ENCODE measurements at places on chromosomes 5 and 9.

- DNase-seq, result no peak
Measured at GRCh38 chr5:71925608-71926091, 181.6 kb upstream of the MAP1B start.

- DNase-seq, result no peak
Measured at GRCh38 chr9:34555936-34556525, 33.2 kb upstream of the ENHO start.

DNA sequence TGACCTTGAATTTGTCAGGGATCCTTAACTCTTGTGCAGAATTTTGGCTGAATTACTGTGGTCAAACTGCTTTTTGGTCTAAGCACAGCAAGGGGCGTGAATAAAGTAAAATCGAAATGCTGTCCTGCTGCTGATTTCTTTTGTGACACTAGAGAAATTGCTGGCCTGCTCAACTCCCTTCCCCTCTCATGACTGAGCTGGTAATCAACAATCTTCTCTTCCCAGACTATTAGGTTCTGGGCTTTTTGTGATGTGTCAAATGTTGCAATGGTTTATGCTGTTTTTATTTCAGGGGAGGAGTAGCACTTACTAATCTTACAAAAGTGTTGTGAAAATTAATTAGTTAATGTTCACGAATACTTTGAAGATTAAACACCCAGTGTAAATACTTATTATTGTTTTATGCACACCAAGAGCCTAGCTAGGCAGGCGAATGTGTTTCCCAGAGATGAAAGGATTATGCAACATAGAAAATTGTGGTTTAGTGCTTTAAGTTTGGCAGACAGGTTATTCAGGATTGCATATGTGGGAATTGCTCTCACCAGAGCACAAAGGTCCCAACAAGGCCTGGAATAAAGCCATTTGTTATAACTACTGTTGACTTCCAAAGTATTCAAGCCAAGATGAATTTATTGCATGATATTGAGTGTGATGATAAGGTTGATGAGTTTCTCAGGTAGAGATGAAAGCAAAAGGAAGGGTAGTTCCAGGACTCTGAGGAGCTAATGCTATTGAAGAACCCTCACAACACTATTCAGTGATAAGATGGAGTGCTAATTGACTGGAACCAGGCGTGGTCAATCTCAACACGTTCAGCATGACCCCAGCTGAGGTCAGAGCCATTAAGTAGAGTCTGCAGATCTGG, 280.7 kb upstream of the ZNF608 start:
- DNase-seq, result peak; percentile 24

- DNase-seq, result no peak
Measured at GRCh38 chr5:167982-168660, 23.2 kb upstream of the LRRC14B start.

GRCh38 chr9:21993893-21994555, at the start of gene CDKN2A:
Gene CDKN2A, minus strand, starts transcription at chr9:21994392.
- peak; percentile 62 for DNase-seq

DNA sequence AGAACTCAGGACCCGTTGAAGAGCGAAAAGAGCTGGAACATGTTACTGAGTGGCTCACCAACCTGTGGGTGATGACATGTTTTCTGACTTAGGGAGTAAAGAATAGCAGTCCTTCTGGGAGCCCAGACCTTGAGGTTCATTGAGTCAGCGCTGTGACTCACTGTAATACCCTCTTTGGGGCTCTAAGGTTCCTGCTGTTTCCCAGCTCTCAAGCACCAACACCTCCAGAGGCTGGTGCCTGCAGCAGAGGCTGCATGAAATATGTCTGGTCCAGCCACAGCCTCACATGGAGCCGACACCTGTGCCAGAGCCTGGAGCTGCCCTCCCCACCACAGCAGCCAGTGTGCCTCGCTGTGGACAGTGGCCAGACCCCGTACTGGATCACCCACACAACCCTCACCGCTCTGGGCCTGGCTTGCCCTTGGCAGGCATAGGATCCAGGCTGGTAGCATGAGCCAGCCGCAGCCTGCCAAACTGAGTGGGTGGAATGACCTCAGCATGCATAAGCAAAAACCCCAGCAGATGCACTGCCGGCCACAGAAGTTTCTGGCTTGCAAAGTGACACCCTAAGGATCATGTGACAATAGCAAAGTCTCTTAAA, 143.5 kb upstream of the MRPS30 start:
- DNase-seq, result no peak

DNA sequence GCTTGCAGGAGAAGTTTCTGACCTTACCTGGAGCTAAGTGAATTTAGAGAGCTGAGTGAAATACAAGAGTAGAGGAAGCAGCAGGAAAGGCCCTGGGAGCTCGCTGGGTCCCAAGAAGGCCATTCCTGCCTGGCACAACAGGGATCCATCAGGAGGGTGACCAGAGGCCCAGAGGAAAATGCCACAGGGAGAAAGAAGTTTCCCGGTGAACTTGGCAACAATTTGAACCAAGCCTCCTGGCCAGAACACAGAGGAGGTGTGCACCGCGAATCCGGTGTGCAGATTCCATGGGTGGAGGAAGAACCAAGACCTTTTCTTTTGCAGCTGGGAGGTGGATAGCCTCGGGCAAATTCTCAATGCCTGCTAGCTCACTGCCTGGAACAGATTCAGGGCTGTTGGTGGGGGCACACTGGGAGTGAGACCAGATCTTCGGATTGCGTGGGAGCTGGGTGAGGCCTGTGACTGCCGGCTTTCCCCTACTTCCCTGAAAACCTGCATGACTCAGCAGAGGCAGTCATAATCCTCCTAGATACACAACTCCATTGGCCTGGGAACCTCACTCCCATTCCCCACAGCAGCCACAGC, 1850.9 kb upstream of the NUDT12 start:
- no peak for DNase-seq

DNA sequence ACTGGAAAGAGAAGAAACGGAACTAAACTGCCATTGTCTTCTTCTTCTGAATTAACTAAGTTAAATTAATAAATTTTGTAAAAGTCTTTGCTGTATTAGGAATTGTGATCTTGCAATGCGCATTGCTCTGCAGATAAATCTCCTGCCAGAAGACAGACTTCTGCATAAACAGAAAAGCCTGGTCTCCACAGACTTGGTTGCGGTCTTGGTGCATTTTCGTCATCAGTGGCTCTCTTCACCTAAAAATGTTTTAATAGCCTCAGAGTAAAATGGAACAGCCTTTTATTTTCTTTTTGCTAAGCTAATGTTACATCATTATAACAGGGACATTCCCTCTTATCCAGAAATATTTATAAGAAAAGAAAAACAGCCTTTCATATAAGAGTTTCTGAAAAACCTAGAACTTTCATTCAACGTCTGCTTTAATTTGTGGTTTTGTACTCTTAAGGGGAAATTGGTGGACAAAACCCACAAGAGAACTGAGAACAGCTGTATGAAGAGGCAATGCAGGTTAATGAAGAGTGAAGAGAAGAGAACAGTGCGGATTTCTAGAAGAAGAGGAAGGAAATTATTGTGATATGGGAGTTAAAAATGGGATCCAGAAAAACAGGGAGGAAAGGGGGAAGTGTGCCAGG, 10.1 kb downstream of the IFNA5 start:
- no peak for DNase-seq

GRCh38 chr5:155689406-155689805, 637.6 kb upstream of the SGCD start:
- DNase-seq, result no peak

DNA sequence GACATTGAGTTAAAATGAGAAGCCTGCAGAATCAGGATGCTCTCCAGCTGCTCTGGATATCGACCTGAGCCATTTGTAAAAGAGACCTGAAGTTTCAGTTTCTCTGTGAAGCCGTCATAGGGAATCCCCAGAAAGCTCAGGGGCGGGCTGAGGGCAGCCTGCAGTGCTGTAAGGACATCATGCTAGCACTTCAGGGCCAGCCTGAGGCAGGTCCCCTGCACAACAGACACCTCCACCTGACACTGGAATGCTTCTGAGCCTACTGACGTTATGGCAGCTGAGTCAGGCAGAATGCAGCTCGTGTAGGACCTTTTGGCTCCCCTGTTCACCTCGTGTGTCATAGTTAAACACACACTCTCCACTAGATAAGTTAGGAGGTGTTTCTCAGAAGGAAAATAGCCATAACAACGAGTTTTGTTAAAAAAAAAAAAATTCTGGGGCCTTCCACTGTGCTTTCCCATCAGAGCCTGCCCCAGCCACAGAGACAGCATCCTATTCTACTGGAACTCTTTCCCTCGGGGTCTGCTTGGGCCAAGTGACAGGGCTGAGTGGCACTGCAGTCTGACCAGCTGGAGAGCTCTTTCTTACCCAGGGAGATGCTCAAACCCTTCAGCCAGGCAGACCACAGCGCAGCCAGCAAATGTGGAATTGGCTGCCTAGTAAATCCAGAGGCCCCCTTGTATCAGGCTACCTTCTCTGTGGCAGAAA, 354.9 kb downstream of the DIRAS2 start:
- no peak for DNase-seq

DNA sequence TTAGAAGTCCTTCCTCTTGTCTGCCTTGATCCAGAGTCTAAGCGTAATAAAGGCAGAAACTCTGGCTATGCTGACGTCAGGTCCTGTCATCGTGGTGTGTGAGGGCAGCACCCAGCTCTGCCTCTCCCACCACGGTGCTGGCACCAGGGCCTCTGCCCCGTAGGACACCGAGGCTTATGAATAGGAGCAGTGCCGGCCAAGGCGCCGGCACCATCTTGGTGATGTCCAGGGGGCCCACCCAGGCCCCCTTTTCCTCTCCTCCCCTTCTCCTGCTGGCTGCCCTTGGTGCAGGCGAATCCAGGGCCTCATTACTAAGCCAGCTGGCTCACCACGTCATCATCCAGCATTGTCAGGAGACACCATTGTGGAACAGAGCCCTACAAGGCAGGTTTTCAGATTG, 252.3 kb downstream of the FANCC start:
- no peak for DNase-seq

GRCh38 chr5:51573835-51574234, 190.6 kb downstream of the ISL1 start:
- no peak for DNase-seq

DNA sequence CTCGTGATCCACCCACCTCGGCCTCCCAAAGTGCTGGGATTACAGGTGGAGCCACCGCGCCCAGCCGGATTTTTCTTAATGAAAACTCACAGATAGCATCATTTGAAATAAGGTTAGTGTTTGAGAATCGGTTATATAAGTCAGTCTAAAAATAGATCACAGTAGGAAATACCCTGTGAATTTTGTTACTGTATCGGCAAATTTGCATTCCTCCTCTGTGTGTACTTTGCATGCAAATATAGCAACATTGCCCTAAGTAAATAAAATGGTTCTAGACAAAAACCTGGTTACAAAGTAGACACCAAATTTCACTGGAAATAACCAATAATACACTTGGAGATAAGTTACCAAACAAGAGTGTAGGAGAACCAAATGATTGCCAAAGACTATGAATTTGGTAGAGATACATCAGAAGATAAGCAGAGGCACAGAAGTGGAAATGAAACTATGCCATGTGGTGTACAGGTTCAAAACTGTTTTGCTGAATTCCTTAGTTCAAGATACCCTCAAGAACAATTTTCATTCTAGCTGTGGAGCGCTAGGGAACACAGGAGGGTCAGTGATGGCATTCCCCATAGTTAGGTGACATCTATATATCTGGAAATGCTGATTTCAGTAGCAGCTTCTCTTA, 58.1 kb downstream of the ICE1 start:
- DNase-seq, result no peak

DNA sequence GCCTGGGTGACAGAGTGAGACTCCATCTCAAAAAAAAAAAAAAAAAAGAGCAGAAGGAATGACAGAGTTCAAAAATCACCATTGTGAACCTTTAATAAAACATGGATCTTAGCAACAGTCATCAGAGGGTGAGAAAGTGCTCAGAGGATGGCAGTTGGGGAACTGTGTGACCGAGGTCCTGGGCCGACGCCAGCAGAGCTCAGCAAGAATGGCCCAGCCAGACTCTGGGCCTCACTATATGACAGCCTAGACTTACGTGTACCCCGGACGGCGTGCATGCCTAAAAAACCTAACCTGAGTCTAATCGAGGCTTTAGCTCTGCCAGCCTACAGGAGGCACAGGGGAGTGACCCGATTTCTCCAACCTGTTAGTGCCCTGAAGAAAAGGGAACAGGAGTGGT, 64.3 kb downstream of the MVB12B start:
- DNase-seq, result no peak

DNA sequence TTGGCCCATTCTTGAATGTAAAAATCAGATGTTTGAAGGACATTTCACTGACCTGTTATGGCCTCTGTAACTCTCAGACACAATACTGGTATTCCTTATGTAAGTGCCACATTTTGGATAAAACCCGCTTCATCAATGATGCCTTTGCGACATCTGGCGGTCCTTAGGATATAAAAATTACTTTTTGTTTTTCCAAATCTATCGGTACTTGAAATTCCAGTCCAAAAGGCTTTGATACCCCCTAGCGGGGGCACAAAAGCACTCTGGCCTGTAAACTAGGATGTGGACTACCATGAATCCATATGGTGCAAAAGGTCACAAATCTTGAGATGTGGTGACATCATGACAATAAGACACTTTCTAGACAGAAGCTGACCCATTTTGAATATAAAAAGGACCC, 291.8 kb downstream of the KIAA0825 start:
- DNase-seq, result no peak

- DNase-seq, result no peak
Measured at GRCh38 chr5:149646564-149646963, 65.3 kb downstream of the ARHGEF37 start.

GRCh38 chr5:2036885-2037284, 154.2 kb upstream of the IRX4 start:
- DNase-seq, result no peak

DNA sequence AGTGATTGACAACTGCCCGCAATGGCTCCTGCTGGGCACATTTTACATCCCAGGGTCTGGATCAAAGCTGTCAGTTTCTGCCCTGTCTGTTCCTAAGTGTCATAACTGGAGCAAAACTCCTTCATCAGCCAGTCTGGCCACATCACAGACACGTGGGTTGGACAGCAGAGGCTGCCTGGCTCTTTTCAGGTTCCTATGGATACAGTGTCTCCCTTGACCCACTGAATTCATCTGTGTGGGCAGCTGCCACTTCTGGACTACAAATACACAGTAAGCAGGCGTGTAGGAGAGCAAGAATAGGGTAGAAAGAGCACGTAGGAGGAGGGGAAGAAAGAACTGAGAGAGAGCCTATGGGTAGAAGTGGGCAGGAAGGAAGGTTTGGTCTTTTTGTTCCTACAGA, 238.0 kb downstream of the ENC1 start:
- DNase-seq, result no peak

DNA sequence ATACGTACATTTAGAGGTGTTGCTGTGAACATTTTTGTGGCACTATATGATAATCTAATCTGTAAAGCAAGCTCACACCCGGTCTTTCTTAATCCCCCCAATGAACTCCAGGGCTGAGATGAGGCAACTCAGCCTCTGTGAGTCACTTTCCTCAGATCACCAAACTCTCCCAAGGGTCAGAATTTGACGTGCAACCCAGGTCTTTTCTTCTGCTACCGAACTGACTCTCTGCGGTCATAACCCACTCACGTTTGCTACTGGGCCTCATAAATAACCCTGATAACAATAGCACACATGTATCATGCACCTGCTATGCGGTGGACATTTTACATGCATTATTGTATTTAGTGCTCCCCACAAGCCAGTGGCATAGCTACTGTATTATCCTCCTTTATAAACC, 153.1 kb downstream of the DROSHA start:
- no peak for DNase-seq

Data from HuH-7 (cell line).